ENCODE measurements at places on chromosomes 3 and 15.

DNA sequence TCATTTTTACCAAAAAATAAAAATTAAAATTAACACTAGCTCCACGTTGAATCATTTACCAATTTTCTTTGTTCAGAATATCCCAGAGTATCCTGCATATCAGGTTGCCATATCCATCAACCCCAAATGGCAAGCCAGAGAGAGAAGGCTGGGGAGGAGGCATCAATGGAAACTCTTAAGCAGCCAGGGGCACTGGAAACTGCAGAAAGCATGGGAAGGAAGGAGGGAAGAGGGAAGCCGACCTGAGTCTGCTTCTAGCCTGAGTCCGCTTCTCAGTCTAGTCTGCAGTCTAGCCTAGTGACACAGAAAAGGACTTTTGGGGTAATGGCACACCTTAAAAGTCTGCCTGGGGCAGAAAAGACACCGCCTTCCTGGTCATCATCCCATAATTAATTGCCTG is 1.6 kb upstream of the MTHFS start:
- no peak for DNase-seq

DNA sequence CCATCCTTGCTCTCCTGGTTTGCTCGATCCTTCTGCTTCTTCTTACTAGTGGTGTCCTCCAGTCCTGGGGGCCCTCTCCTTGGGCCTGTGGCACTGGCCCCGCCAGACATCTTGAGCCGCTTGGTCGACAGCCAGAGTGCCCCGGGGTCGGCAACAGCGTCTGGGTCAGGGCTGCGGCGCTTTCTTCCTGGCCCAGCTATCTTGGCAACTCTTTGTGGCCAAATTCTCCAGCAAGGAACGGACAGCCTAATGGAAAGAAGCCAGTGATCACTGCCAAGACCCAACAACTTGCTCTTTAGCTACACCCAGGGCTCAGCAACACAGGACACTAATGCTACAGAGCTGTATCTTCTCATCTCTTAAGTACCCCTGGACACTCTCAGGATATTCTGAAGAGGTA is 1.6 kb downstream of the USP19 start:
- no peak for DNase-seq

GRCh38 chr3:169722724-169723123 is 42.1 kb downstream of the TERC start:
- DNase-seq, result no peak

- no peak for DNase-seq
Measured at GRCh38 chr3:18618723-18619122, 193.6 kb upstream of the SATB1 start.

GRCh38 chr15:58598829-58599210 is 150.7 kb downstream of the ADAM10 start:
- no peak for DNase-seq

DNA sequence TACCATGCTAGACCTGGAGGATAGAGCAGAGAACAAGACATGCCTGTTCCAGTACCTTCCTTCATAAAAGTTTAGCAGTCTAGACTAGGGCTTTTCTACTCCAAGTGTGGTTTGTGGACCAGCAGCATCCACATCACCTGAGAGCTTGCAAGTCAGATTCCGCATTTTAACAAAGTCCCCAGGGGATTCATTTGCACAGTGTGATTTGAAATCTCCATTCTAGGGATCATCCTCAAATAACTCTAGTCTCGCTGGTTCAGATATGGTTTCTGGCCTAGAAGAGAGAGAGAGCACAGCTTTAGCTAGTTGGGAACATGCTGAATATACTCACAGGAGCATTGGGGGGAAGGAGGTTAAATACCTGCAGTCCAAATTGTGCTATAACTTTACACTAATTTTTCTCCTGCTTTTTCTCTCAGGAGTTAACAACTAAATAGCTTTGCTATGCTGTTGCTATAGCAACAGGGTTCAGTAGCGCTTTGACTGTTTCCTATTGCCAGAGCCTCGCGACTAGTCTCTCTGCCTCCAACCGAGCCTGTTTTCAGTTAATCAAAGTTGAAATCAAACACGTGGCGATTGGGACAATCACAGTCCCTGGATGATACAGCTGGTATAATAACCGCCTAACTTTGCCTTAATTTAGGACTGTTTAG is 64.0 kb upstream of the RASGRF1 start:
- no peak for DNase-seq
